ENCODE measurements at places on chromosomes 16 and 17.

- DNase-seq: no peak
Measured at GRCh38 chr17:79062691-79063090, 11.9 kb upstream of the ENGASE start.

DNA sequence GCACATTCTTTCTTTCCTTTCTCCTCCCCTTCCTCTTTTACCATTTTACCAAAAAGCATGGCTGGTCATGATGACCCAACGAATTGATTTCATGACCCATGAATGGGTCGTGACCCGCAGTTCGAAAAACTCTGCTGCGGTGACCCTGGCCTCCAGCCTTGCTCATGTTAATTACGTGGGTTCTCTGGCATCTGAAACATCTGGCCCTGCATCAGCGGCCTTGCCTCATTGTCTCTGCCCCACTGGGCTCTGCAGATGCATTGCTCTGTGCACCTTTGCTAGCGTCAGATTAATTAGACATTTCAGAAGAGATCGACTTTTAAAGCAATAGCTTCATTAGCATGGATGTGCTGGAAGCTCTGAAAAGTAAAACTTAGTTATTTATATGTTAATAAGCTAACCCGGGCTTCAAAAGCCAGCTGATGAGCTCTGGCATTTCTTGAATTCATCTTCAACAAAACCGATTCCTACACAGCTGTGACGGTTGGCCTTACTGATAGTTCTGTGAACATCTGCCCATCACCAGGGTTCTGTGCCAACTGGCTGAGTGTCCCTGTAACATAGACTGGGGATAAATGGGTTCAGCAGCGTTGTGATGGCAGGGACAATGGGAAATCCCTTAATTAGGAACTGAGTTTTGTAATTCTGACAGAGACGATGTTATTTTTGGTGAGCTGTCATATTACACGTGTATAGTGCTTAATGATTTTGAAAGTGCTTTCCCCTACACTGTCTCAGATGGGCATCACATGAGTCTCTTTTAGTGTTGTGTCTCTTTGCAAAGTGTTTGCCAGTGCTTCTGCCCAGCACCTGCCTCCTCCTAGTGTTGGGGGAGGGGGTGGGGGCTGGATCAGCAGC, 225.9 kb upstream of the EEF2KMT start:
- DNase-seq: no peak

DNA sequence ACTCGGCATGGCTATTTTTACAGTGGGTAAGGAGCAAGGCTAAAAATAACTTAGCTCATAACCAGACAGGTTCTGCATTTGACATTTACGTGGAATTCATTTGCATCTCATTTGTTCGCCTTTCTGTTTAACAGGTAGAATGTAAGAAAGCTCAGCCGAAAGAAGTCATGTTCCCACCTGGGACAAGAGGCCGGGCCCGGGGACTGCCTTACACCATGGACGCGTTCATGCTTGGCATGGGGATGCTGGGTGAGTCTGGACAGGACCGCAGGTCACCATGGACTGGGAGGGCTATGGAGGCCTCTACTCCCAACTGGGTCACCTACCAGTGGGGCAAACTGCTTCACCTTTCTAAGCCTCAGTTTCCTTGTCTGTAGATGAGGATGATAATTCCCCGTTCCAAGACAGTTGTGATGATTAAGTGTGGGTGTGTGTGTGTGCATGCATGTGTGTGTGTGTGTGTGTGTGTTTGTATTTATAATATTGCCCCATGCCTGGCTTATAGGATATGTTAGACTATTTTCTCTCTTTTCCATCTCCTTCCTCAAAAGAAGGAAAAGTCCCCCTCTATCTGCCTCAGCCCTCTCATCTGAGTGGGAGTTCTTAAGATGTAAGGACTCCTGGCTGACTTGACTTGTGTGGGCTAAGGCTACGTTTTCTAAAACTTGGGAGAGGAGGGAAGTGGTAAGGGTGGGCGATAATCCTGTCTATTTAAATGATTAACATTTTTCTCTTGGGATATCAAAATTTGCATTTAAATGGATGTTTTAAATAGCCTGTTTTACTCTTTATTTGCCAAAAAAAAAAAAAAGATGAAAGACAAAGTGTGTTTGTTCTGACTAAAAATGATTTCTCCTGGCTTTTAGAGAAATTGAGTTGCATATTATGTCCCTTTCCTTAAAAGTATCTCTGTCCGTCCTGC, 129.0 kb downstream of the CCDC182 start:
- no peak for DNase-seq

DNA sequence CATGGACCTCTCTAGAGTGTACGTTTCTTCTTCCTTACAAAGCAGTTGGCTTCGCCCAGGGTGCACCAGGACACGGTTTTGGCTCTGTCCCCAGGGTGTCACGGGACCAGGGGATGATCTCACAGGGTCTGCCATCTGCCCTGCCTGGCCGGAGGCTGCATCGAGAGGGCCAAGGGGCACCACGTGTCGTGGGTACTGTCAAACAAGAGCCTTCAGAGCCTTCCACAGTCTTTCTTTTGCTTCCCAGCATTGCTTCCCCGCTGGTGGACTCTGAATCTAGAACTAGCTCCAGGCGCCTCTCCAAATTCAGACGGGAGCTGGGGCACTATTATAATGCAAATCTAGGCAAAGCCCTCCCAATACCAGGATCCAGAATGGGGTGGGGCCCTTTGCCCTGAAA, 47.9 kb downstream of the MAPT start:
- DNase-seq: no peak

DNA sequence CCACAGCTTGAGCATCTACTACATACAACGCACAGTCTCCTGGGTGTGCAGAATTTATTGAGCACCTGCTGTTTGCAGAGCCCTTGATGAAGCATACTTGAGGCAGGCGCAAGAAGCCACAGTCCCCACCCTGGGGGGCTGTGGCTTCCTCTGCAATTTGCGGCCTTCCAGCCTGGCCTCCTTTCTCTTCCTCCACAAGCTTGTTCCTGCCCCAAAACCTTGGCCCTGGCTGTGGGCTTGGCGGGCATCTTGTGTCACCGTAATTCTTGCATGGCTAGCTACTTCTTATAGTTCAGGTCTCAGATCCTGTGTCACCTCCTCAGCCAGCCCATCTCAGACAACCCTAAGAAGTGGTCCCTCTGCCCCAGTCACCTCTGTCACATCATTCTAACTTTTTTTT, 43.9 kb upstream of the POLR3E start:
- DNase-seq: no peak

Data from iris pigment epithelial cell (primary cell).